ENCODE measurements at places on chromosomes 11 and 22.

DNA sequence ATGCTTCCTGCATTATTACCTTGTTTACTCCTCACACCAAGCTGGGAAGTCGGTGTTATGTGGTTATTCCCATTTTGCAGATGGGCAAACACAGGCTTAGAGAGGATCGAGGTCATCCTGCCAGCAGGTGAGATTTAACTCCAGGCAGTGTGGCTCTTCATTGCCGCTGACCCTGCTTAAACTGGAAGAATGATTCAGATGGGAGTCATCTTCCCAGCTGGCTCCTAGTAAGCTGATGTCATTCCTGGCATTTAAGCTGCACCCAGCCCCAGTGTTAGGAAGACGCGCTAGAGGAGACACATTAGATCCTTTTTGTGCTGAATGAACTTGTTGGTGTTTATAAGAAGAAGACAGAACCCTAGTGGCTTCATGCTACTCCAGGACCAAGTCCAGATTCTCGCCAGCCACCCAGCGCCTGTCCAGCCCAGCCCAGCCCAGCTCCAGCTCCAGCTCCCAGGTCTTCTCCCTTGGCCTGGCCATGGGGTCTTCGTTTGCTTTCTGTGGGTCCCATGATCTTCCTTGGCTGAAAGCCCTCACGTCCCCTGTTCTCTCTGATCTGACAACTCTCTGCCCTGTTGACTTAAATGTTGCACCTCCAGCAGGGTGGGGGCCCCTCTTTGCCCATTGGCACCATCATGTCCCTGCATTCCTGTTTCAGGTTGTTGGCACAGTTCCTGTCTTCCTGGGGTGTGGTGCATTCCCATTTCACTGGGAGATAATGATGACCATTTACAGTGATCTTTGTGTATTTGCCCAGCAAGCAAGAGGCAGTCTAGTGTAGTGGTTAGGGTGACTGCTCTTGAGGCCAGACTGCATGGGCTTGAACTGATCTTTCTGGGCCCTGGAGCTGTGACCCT lies 13.6 kb downstream of the PARVB start:
- DNase-seq: no peak

GRCh38 chr11:1155274-1155693 lies 2.5 kb upstream of the MUC5AC start:
- no peak for DNase-seq

DNA sequence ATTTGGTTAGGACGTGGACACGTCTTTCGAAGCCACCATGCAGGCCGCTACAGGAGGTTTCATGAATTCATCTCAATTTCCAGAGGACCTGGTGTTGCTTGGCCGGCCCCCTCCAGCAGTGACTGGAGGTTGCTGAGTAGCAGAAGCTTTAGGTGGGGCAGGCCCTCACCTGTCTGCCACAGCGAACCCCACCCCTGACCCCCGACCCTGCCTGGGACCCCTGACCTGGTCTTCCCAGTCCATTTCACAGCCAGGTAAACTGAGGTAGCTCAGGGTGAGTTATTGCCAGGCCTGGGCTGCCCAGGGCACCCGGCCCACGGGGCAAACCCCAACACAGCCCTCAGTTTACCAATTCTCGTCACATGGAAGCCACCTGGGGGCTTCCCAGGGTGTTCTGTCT lies 39.1 kb upstream of the SMIM38 start:
- DNase-seq: no peak

- DNase-seq: no peak
Observed at GRCh38 chr11:56764976-56765375, 16.5 kb upstream of the OR9G4 start.

DNA sequence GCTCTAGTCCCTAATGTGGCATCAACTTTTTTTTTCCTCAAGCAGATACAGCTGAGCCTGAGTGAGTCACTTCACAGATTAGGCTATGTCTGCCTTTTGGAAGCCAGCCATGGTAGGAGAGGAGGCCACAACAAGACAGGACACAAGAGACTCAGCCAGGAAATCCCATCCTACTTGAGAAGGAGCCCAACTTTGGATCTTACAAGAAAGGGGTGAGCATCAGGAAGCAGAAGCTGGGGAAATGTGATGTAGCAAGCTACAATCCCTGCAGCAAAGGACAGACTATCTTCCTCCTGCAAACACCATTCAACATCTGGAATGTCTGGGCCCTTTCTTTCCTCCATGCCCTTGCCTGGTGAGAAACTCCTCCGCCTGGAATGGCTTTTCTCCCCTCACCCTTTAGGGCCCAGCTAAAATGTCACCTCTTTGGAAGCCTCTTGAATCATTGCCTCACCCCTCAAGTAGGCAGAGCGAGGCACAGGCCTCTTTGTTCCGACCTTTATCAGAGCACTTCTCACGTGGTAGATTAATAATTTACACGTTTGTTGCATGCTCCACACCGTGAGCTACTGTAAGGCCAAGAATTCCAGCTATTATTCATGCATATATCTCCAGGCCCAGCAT lies 156.4 kb upstream of the PITPNB start:
- DNase-seq: no peak

DNA sequence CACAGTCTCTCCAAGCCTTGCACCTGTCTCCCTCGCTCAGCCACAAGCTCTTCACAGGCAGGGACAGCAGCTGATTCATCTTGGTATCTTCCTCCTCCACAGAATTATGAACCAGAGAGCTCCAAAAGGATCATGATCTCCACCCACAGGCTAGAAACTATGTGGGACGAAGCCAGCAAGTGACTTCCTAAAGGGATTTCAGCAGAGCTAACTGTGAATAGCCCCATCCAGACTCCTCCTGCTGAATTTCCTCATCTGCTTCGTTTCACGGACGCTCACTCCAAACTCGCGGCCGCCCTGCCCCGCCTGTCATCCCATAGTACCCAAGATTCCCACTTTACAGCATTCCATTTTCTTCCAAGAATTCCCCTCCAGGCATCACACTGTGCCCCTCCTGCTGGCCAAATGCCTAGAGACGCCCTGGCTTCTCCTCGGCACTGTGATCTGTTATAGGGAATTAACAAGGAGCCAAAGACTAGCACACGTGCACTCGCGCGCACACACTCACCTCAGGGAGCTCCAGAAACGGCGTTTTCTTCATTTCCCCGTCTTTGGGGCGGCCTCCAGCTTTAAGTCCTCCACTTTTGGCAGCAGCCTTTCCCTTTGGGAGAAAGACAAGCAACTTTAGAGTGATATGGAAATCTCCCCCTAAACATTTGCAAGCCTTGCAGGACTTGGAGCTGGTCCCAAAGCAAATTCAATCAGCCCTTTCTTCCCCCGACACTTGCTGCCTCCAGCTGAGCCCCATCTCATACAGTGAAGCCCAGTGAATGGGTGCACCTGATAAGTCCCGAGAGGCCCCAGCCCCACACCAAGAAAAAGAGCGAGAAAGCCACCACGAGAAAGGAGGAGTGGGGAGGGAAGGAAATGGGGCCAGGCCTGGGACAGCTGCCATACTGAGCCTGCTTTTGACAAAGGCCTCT lies 35.5 kb downstream of the SPATA19 start:
- DNase-seq: no peak

GRCh38 chr11:6473451-6474412 lies at the start of gene TRIM3:
TRIM3 (minus strand) TSS chr11:6473941; CDS start chr11:6465695, 8,246 bp downstream.
- peak; percentile 73 for DNase-seq

DNA sequence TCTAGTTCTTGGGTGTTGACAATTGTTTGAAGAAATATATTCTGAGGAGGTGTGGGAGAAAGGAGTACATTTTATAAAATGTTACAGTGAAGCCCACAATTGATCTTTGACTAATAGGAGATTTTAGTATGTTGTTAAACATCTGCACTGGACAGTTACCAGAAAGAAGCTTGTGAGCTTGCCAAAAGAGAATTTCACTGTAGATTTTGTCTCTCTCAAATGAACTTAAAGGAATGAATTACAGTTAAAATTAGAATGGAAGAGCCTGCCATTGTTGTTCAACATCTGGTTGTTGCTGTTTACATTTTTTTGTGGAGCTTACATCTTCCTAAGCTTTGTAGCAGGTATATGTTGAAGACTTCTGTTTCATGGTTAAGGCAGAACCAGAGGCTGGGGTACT lies 620.5 kb upstream of the CCDC179 start:
- no peak for DNase-seq

GRCh38 chr11:102306817-102307726 lies 10.2 kb upstream of the BIRC3 start:
- peak; percentile 46 for DNase-seq

DNA sequence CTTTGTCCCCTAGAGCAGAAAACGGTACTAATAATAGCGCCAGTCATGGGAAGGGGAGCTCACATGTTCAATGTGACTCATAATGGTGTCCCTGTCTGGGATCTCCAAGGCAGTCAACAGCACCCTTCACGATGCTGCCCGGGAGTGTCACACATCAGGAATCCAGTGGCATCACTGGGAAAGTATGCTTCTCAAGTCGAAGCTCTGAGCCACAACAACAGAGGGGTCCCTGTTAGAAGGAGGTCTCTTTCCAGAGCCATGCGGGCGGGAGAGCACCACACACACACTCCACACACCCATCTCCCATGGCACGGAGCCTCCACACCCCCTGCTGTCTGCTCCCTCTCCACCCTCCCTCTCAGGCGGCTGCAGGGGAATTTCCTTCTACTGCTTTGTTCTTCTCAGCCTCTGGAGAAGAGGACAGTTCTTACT lies 119.7 kb downstream of the ETS1 start:
- DNase-seq: no peak

DNA sequence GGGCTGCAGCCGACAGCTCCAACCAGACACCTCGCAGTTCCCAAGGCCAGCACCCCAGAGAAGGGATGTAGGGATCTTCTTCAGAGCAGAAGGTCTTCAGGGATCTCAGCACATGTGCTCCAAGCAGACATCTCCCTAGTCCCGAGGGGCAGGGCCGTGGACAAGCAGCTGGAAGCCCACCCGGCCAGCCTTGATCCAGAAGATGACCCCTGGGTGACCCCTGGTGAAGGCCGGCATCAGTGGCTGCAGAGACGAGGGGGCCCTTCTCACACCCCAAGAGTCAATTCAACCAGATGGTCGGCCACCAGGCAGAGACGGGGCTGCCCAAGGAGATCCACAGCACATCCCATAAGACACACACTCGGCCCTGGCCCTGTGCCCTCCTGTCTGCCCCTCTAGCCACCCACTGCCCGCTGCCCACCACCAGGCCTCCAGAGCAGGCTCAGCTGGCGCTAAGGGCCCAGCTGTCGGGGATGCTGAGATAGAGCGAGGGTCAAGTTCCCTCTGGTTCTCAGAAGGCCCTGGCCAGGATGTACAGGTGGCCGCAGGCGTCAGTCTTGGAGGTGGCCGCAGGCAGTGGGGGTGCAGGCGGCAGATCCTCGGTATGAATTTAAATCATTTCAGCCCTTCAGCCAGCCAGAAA lies 168.3 kb downstream of the BRD1 start:
- DNase-seq: no peak

DNA sequence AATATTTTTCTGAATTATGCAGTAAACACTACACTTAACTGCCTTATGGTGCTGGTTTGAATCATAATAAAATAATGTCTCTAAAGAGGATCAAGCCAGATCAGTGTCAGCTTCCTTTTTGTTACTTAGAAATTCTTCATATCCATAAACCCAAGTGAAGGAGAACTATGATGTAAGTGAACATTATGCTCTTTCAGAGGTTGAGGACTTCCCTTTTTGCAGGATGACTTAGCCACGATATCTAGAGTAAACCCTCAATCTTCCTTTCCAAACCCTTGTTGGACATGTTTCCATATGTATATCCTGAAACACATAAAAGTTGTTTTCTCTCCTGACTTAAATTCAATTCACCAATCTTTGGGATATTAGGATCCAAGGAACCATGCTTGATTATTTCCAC lies 19.1 kb downstream of the OR8D1 start:
- no peak for DNase-seq

- DNase-seq: no peak
Observed at GRCh38 chr11:9914064-9914463, 250.2 kb downstream of the SWAP70 start.

GRCh38 chr11:111423250-111423615 lies 44.2 kb upstream of the POU2AF1 start:
- no peak for DNase-seq

- no peak for DNase-seq
Observed at GRCh38 chr11:33753304-33753967, 17.2 kb upstream of the CD59 start.

DNA sequence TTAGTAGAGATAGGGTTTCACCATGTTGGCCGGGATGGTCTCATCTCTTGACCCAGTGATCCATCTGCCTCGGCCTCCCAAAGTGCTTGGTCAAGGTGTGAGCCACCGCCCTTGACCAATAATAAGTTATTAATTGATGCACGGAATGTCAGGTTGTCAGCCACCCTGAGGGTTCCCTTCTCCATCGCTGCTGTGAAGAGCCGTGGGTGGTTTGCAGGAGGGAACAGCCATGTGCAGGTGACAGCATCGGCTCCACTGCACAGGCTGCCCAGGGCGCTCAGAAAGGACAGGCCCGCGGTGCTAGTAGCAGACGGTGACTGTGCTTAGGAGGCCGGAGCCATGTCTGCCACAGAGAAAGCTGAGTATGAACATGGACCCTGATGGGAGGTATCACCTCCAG lies 814.0 kb downstream of the BRD1 start:
- DNase-seq: no peak

GRCh38 chr11:103862094-103862801 lies 174.2 kb upstream of the DDI1 start:
- DNase-seq: no peak

GRCh38 chr11:110522471-110522870 lies 92.7 kb downstream of the FDX1 start:
- DNase-seq: no peak

DNA sequence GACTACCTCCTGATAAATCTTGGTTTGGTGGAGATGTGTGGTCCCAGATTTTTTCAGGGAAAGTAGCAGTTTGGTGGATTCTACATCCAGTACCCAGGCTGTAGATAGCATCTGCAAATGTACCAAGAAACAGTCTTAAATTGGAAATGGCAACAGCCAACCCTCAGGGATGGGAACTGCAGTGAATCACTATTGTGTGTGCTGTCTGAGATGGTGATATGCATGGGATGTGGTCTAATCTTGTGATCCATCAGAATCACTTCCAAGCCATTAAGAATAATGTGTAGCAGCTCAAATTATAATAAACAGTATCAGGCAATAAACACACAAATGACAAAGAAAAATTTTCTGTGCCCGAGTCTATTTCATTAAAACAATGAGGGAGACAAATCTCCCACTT lies 3.4 kb downstream of the OLFML1 start:
- no peak for DNase-seq

DNA sequence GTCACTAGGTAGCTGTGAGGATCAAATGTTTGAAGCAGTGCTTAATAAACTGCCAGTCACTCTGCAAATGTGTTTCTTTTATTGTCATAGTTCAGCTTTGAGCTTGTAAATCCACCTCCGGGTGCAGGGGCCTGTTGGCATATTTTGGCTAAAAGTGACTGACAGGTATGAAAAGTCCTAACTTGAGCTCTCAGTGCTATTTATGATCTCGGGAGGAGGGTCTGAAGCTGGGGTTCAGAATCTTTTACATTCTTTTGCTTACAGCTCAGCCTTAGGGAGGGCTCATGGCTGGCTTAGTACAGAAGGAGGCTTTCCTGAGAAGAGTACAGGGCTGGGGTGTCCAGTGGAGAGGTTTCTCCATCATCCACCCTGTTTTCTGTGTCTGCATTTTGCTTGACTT lies 1.5 kb downstream of the ASPHD2 start:
- DNase-seq: no peak

- no peak for DNase-seq
Observed at GRCh38 chr22:19035474-19036228, 86.6 kb downstream of the DGCR2 start.

- DNase-seq: no peak
Observed at GRCh38 chr22:36327922-36328551, 59.7 kb downstream of the MYH9 start.

- DNase-seq: no peak
Observed at GRCh38 chr11:38438091-38438490, 1840.1 kb upstream of the RAG2 start.

GRCh38 chr11:103542851-103543250 lies 433.6 kb downstream of the DYNC2H1 start:
- DNase-seq: no peak

- no peak for DNase-seq
Observed at GRCh38 chr11:7495882-7496551, 10.7 kb downstream of the OLFML1 start.
